H7 (cell line): ENCODE measurements at places on chromosomes 2 and 18. TPM values are rescaled to one million over a fixed set of nuclear protein-coding genes. Genes with fewer than 3 reads are reported as not detected.

DNA sequence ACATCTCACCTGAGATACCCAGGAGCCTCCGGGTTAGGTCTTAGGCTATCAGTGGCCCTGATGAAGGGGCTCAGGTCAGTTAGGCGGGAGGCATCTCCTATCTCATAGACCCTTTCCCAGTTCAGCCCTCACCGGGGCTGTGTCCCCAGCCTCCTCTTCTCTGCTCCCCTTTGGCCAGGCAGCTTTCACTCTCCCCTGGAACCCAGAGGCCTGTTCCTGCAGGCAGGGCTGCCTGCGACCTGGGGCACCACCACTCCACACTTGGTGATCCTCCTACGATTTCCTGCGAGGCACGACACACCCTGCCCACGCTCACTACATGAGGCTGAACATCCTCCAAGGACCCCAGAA is 51.2 kb downstream of the SFXN5 start:
- DNase-seq: no peak

NGEF gene
- 3.9 and 6.0 TPM in 2 replicates for total RNA-seq

DNA sequence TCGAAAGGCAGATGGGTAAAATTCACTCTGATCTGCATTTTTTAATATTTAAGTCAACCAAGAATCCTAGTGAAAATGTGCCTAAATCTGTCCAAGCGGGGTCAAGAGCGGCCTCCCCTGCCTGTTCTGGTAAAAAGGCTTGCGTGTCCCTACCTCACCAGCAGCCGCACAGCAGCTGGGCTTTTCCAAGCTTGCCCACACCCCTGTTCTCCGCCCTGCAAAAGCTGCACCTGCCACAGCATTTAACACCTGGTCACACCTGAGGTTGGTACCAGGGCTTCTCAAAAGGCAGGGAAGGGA is 25.8 kb upstream of the TMEM182 start:
- DNase-seq: peak; percentile 48

DNA sequence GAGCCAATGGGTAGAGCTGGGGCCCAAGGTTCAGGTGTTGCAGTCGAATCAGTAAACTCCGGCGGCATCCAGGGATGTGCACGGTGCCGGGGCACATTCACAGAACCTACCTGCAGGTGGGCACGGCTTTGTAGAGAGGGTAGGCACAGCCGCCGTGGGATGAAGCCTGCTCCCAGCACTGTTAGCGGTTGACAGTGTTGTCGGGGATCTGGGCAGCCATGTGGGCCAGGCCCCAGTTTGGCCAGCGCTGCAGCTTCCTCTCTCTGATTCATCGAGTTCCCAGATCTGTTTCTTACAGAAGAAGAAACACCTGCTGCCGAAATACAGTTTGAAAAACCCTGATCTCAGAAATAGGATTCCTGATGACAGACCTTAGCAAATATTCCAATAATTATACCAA is 274.8 kb downstream of the AGAP1 start:
- no peak for DNase-seq

DNA sequence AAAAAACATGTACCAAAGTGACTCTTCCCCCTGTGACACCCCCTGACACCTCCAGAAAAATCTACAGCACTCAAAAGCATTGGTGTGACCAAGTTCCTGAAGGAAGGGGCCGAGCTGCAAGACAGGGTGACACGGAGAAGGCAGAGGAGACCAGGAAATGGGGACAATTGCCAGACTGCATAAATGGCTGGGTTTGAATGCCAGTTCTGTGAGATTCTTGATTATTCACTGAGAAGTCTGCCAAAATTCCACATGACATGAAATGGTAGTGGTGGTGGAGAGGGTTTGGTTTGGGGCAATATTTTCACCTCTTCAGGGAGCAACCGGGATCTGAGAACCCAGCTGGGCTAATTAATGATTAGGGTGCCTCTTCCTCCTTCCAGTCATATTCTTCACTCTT is 178.5 kb downstream of the ARL4C start:
- no peak for DNase-seq

- DNase-seq: no peak
These were observed 401.6 kb upstream of the TNP1 start for GRCh38 chr2:217261452-217261851.

DNER gene
- total RNA-seq: 0.70 and 1.0 TPM in 2 replicates

DNA sequence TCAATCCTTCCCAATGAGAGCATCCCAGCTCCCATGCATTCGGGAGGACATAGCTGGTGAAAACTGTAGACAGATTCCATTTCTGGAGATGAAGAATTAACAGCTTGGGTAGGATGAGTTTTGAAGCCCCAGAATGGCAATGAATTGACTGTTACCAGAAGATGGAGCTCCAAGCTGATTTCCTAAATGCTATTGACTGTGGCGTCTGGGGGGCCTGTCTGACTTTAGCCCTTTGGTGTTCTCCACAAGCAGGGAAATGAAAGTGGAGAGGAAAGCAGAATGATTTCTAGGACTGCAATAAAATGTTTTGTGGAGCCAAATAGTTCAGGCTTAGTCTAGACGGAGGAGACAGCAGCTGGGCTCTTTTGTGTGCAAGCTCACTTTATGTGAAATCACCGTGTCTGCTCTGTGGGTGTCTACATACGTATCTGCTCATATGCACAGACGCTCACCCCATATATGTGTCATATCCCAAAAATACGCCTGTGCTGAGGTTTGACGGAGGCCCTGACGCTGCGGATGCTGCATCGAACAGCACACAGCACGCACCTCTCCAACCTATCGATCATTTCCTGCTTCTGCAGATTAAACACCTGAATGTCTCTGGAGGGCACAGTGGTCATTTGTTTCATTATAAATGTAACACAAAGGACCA is 166.4 kb upstream of the PXDN start:
- DNase-seq: peak; percentile 76

CAVIN2 gene
- total RNA-seq: 0.03 TPM in 1 of 2 replicates, not detected in the other

DNA sequence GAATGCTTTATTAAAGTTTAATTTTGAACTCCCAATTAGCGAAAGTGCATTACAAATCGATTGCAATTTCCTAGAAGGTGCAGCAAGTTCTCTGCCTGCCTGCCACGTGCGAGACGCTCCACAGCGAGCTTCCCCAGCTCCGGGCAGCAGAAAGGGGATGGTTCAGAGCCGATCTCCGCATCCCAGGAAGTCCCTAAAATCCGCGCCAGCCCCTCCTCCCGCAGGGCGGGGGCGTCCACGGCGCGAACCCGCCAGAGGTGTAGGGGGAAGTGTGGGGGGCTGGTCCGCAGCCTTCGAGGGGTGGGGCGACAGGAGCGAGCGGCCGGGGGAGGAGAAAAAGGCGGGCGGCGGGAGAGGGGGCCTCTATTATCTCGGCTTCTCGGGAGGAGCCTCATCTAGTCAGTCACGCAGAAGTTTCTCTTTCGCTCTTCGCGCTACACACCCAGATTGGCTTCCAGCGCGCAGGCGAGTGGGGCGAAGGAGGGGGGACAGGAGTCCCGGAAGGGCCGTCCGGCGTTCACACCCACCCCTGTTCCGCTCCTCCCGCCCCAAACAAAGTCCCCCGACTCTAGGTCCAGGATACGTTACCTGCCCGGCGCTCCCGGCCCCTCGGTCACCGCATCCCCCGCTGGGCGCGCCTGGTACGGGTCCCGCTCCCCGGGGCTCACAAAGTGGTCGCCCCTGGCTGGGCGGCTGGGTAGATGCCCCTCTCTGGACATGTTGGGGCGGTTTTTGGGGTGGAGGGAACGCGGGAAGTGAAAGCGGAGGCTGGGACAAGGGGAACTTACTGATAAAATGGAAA is 9.1 kb upstream of the NR4A2 start:
- DNase-seq: peak; percentile 86

- DNase-seq: no peak
These were observed 5.4 kb downstream of the CTAGE1 start for GRCh38 chr18:22412176-22412911.

DNA sequence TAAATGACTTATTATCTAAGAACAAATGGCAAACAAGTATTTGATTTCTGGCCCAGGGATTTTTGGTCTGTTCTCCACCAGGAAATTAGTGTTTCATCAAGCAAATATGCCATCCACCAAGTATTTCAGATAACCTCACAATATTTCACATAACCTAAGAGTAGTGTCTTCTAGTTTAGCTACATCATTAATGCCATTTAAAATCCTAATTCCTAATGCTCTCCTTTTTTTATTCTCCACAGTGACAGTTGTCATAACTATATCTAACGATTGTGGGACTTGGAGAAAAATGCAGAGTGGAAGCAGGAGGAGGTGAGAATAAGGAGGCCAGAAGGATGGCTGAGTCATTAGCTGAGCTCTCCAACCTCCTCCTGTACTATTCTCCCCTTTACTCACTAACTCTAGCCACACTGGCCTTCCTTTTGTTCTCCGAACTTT is 58.5 kb upstream of the CTLA4 start:
- DNase-seq: no peak

DNA sequence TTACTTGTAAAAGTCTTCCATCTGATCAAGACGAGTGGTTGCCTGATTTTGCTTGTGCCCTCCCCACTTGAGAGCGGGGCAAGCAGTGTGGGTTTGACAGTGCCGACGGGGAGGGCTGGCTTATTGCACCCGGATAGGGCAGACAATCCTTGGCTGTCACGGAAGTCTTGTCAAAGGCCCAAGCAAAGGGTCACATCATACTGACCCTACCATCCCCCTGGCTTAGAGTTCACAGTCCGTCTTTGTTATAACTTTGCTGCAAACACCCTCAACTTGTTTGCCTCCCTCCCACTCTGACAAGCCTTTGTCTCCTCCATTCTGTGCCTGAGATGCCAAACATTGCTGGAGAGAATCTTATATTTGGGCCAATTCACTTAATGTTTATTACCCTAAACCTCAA is 165.9 kb upstream of the MSH6 start:
- DNase-seq: no peak

DNA sequence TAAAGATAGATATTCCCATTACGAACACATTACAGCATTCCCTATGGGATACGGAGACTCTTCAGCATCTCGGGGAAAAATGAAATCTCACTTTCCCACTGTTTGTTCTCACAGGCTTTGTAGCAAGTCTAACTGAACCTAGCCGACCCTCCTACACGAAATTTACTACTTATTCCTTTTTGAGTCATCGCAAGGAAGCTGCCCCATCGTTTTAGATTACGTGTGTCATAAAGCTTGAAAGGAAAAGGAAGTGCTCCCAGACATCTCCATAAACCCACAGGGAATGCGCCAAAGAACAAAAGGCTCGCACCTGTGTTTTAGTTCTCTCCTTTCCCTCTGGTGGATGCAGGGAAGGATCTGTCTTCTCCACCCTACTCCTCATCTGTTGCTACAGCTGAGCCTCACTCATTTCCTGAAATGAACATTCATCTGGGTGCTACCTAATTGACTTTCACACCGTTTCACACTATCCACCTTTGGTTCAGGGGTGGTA is 76.2 kb upstream of the STK39 start:
- DNase-seq: peak; percentile 21

UCN gene
- 0.66 TPM in 1 of 2 replicates, not detected in the other for total RNA-seq

IL36B gene
- total RNA-seq: not detected in 2 replicates

- DNase-seq: no peak
These were observed 537.4 kb downstream of the CPS1 start for GRCh38 chr2:211093743-211094303.

DNA sequence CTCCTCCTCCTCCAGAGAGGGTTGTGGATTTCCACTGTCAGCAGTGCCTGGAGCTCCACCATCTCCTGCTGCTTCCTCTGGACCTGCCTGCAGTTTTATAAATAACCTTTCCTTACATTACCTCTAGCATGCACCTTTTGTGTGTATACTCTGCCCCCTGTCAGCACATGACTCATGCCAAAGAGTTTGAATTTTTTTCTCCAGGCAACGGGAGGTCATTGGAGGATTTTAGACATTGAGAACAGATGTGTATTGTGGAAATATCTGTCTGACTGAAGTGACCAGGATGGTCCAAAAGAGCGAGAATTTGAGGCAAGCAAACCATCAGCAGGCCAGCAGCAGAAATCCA is 31.7 kb downstream of the IL37 start:
- no peak for DNase-seq

- peak; percentile 23 for DNase-seq
These were observed 173.7 kb downstream of the PTPRM start for GRCh38 chr18:7740821-7741220.

GRCh38 chr2:86488561-86489250 is 47.5 kb downstream of the KDM3A start:
- no peak for DNase-seq

DNA sequence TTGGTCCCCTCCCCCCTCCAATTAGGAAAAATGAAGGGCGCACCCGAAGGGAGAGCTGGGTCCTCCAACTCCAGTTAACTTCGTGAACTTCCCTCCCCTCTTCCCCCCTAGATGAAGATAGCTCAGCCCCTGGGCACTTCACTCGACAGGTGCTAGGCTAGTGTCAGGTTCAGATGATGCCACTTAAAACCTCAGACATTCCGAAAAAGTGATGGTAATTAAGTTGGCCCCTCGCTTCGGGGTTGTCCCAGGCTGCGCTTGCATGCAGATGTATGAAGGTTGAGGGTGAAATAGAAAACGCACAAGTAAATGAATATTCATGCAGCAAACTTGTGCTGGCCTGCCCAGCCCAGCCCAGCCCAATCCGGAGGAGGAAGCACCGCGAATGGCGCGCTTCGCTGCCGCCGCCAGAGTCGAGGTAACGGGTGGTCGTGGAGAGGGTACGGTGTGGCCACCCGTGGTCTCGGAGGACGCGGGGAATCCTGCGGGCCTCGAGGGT is 3.0 kb upstream of the GBX2 start:
- DNase-seq: peak; percentile 79

DNA sequence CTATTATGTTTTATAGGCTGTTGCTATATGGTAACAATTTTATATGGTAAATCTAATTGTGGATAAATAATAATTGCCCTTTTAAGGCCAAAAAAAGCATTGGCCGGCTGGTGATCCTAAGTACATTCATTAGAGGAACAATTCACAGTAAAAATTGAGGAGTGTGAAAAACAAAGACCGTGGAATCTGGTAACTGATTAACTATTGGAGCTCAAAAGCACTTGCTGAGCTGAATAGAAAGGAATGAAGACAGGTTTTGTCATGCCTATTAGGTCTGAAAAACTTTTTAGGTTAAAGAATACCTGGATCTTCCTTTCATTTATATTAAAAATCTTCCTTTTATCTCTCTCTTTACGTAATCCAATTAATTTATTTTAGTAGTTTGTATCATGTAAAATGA is 18.5 kb upstream of the RBBP8 start:
- no peak for DNase-seq

STON1 gene
- 5.1 and 9.0 TPM in 2 replicates for total RNA-seq

- DNase-seq: peak; percentile 90
These were observed 1.7 kb upstream of the LDLRAD4 start for GRCh38 chr18:13216711-13217465.

HOXD13 gene
- 0.07 TPM in 1 of 2 replicates, not detected in the other for total RNA-seq

GRCh38 chr2:236393101-236393500 is 128.9 kb upstream of the ASB18 start:
- DNase-seq: no peak

GRCh38 chr2:148501545-148501944 is 143.0 kb upstream of the EPC2 start:
- DNase-seq: no peak

D2HGDH gene
- 23.5 and 26.3 TPM in 2 replicates for total RNA-seq

DNA sequence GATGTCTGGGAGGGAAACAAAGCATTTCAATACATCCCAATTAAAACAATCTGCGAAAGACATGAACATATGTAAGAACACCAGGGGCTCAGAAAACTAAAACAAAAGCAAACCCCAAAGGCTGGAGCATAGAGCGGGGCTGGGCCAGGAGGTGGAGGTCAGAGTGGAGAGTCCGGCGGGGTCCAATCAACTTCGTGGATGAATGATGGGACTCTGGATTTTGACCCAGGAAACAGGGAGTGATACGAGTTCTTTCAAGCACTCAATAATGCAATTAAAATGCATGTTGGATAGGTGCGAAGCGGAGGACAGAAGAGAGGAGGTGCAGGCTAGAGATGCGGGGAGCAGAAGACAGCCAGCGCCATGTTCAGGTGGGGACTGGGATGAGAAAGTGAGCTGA is 200.7 kb upstream of the PXDN start:
- DNase-seq: no peak
